ENCODE measurements at places on chromosomes 7 and 10.
A peak's percentile ranks its signal among the peaks of the same experiment; 100 is the strongest.

- DNase-seq = no peak
Measured at GRCh38 chr7:77310982-77311381, 105.2 kb downstream of the GSAP start.

DNA sequence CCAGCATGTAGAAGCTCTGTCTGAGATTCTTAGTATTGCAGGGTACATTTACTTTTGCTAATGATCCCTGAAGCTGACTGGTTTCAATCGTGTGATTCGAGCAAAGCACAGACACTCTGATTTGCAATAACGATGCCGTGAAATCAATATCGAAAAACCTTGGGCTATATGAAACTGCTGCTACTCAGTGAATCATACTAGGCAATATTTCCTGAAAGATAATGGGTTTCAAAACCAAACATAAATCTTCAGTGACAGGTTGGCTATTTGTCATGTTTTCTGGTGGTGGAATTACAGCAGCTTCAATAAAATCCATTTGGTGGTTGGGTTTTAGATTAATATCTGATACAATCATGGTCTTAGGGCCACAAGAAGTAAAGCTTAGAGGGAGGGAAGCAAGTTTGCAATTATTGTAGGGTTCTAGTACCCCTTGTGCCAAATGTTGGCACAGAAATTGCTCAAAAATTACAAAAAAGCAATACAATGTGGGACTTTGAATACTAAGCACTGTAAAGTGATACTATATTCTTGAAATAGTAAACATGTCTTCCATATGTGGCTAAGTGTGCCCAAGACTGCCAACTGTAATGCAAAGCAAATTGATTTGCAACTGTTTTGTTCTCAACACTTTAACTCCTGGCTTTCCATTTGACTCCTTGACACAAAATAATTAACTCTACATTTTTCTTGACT is 112.4 kb upstream of the JAZF1 start:
- no peak for DNase-seq

- no peak for DNase-seq
Measured at GRCh38 chr7:16365952-16366351, 55.4 kb downstream of the CRPPA start.

- no peak for DNase-seq
Measured at GRCh38 chr7:154693661-154694060, 309.3 kb downstream of the PAXIP1 start.

DNA sequence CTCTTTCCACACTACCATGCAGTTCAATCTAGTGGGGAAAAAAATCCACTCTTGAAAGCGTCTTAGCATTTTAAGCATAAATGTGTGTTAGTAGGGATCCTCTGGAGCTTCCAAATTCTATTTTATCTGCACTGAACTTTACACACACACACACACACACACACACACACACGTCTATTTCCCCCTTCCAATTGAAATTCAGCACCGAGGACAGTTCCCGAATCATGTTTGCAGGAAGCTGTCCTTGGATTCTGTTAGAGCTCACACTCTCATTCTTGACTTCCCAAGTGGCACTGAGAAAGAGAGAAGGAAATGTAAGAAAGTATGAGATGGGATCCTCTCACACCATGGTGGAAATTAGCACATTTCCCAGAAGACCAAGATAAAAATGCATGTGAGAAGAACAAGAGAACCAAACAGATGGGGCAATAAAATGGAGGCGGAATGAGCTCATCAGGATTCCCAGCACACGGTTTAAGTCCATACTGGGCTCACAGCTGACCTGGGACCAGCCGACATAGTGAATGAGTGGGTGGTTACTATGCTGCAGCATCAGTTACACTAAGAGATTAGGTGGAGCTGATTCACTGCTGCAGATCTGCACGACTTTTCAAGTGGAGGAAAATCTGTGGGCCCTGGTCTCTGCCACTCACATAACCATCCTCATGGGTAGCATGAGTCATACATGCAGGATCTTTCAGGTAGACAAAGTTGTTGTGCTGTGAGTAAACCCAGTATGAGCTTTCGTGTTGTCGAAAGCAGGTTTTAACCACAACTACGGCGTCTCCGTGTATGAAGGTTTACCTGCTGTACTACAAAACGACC is 3.3 kb upstream of the NPTX2 start:
- DNase-seq = no peak

DNA sequence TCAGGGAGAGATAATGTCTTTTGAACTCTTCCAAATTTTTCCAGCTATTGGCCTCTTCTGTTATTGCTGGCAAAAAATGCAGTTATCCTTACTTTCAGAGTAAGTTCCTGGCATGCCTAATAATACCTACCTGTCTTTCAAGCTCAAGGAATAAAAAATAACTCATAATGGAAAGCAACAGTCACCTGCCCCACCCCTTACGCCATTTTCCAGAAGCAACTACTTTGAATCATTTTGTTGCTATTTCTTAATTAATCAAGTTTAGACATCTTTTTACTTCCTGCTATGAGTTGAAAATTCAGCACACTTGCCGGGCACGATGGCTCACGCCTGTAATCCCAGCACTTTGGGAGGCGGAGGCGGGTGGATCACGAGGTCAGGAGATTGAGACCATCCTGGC is 23.0 kb upstream of the CDK13 start:
- no peak for DNase-seq

DNA sequence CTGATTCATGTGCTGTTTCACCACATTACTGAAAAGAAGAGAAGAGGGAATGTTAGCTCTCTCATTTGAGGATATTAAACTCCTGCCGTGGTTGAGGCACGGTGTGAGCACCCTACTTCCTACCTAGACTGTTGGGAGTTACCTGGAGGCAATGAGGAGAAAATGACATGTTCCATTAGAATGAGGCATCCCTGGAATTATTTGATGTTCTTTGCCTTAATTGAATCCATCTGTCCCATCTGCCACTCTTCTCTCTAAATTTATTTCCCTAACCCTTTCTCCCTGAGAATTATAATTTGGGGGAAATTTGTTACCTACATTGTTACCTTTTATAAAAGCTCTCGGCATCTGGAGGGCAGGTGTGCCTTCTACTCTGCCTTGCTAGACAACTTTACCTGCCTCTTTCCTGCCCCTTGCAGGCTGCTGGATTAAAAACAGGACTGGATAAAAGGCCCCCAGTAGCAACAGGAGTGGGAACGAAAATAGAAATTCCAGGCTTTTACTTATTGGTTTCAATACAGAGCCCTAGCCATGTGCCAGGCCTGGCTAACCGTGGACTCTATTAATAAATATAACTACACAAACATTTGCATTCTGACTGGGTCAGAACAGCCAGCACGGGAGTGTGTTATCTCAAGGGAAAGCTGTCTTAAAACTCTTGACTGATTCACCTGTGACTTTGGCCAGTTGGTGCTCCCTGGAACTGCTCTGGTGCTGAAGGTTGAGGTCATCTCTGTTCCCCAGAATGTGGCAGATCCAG is 4.4 kb upstream of the ATXN7L1 start:
- peak; percentile 40 for DNase-seq

DNA sequence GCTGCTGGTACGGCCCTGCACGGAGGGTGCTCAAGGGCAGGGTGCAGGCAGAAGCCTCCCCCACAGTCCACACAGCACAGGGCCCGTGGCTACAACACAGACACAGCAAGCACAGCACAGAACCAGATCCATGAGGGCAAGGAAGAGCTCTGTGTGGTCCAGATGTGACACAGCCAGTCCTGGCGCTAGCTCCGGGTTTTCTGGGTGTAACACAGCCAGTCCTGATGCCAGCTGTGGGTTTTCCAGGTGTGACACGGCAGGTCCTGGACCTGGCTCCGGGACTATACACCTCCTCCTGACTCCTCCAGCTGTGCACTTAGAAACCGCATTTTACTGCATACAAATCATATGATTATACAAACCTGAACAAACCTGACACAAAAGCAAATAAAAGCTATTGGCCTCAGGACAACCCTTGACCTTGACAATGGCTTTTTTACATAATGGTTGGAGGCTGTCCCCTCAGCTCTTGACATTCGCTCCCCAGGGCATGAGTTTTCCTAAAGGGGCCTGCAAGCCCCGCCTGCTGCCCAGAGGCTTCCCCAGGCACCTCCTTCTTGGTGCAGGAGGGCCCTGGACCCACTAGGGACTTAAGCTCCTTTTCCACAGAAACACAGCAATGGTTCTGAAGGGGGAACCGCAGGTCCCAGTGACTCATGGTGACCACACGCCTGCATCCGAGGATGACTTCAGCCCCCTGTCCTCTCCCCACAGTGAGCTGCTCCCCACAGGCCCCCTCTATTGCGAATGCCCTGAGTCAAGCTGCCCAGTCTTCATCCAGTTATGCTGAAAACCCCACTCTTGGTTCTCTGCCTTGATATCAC is 209.6 kb downstream of the PTPRN2 start:
- no peak for DNase-seq
